Substantia nigra (tissue), 51 donors: ENCODE measurements at places on chromosomes 3 and 15.

- DNase-seq: no peak
Measured at GRCh38 chr3:96677156-96677555, 137.2 kb upstream of the EPHA6 start.

DNA sequence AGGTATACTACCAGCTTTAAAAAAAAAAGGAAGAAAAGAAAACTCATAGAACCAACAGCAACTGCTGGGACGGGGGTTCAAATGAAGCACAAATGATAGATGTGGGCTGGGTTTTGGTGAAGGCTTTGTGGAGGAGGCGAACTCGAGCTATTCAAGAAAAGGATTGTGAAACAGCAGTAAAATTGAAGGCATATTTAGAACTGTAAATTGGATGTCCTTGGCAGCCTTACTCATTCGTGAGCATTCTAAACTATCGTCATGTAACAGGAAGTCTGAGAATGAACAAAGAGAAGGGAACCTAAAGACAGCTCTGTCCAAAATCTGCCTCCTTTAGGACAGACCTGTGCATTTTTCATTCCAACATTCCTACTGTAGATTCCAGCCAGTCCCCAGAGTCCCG lies 97.8 kb downstream of the LARS2 start:
- DNase-seq: no peak

DNA sequence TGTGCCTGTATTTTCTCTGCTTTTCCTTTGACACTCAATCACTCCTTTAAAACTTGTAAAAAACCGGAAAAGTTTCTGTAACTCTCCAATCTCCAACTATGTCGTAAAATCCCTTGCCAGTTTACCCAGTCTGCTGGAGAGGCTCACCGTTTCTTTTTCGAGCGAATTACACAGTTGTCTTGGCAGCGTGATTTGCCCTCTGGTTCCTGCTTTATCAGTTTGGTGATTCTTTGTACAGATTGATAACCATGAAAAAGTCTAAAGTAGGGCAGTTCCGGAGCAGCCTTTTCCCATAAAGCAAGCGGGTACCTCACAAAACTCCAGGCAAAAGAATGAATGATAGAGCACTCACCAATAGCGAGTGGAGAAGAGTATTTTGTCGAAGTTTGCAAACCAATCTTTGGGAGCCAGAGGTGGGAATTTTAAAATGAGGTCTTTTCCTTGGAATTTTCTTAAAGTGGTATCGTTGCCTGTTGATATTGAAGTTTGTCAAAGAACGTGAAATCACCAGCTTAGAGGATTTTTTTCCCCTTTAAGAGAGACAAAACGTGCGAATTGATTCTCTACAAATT lies at the start of gene TTC23:
Gene TTC23 (minus strand): TSS at position 312 of the 572 bp plus-strand sequence. CDS start 20,869 bp downstream, outside the sequence.
- DNase-seq: no peak

GRCh38 chr15:31609258-31609681 lies 282.6 kb downstream of the KLF13 start:
- DNase-seq: no peak

GRCh38 chr3:9553021-9553947 lies at the start of gene LHFPL4:
Gene LHFPL4 (minus strand): TSS chr3:9553822. CDS start chr3:9552679, 1,143 bp downstream.
- DNase-seq: no peak

DNA sequence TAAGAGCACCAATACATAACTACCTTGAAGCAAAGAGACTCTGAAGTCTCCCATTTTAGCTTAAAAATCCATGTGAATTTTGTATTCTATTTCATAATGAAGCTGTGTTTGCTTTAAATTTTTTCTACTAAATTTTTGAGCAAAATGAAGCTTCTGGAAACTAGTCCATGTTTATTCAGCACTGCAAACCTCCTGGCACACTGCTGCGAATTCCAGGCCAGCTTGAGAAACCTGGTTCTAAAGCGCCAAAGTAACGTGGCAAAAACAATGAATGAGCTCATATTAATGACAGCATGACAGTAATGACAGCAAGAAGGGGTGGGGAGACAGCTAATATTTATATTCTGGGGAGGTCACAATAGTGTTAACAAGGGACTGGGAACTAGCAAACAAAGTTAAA lies 25.7 kb downstream of the CEP152 start:
- DNase-seq: no peak

GRCh38 chr15:29731865-29732264 lies 90.4 kb downstream of the TJP1 start:
- no peak for DNase-seq

- DNase-seq: no peak
Measured at GRCh38 chr3:178036451-178037144, 499.6 kb upstream of the KCNMB2 start.

DNA sequence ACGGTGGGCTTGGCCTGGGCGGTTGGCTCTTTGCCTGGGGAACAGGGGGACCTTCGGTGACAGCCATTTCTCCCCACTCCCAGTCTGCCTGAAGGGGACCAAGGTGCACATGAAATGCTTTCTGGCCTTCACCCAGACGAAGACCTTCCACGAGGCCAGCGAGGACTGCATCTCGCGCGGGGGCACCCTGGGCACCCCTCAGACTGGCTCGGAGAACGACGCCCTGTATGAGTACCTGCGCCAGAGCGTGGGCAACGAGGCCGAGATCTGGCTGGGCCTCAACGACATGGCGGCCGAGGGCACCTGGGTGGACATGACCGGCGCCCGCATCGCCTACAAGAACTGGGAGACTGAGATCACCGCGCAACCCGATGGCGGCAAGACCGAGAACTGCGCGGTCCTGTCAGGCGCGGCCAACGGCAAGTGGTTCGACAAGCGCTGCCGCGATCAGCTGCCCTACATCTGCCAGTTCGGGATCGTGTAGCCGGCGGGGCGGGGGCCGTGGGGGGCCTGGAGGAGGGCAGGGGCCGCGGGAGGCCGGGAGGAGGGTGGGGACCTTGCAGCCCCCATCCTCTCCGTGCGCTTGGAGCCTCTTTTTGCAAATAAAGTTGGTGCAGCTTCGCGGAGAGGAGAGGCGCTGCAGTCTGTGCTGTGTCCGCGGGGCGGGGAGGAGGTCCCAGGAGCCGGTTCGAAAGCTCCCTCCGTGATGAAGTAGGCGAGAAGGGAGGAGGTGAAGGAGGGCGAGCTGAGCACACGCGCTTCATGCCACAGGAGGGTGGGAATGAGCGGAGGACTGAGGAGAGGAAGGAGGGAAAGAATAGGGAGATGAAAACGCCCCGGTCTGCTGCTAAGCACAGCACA lies 9.6 kb downstream of the CLEC3B start:
- DNase-seq: no peak

GRCh38 chr3:10882851-10883250 lies 66.8 kb downstream of the SLC6A11 start:
- no peak for DNase-seq

DNA sequence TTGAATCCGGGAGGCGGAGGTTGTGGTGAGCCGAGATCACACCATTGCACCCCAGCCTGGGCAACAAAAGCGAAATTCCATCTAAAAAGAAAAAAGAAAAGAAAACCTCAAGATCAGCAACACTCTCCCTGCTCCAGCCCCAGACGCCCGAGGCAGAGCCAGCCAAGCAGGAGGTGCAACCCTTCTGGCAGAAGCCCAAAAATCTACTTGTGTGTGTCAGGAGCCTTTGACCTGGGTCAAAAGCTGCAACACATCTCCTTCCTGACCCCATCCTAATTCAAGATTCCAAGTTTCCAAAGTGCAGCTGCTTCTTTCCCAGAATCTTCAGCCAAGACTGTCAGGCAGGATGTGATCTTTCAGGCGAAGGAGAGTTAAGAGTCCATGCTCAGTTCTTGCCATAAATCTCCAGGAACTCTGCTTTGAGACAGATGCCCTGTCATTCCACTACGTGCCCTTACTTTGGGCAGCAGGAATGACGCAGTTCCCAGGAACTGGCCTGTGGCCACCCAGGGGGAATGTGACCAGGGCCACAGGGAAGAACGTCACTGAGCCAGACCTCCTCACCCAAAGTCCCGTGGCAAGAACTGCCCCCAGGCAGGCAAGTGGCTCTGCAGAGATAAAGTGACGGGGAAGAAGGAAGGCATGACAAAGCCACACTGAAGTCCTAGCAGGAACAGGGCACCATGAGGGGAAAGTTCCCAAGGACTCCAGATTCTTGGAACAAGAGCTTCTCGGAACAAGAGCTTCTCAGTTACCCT lies 39.4 kb downstream of the SH3BP5 start:
- no peak for DNase-seq

DNA sequence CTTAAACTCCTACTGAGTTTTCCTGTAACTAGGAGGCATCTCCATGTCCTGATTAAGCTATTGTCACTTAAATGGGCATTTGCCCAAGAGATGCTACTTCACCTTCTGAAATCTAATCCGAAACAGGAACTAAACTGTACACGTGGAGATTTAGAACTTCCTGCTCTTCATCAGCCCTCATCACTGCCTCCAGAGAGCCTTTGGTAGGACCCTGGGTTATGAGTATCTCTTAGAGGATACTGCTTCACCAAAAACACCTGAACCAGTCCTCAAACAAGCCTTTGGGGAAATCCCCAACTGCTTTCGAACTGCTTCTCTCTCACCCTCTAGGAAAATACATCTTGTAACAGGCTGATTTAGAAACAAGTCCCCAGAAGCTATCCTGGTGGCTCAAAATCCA lies 320.3 kb downstream of the GAP43 start:
- DNase-seq: no peak

DNA sequence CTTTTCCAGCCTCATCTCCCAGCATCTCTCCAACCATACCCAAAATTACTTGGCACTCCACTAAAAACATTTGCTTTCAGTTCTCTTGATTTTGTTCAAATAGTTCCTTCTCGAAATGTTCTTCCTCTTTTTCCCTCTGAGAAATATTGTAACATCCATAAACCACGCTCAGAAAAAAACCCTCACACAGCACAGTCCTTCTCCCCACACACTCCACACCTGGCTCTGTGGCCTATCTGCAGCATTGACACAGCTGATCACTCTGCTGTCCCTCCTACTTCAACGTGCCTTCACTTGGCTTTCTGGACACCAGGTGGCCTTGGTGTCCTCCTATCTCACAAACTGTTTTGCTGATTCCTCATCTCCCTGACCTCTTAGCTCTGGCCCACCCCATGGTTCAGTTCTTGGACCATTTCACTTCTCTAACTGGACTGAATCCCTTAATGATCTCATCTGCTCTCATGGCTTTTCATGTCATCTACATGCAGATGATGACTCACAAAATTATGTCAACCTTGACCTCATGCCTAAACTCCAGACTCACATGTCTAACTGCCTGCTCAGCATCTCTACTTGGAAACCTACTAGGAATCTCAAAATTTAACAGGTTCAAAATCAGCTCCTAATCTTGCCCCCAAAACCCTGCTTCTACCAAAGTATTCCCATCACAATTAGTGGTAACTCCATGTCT lies 93.3 kb downstream of the TRIM42 start:
- no peak for DNase-seq

DNA sequence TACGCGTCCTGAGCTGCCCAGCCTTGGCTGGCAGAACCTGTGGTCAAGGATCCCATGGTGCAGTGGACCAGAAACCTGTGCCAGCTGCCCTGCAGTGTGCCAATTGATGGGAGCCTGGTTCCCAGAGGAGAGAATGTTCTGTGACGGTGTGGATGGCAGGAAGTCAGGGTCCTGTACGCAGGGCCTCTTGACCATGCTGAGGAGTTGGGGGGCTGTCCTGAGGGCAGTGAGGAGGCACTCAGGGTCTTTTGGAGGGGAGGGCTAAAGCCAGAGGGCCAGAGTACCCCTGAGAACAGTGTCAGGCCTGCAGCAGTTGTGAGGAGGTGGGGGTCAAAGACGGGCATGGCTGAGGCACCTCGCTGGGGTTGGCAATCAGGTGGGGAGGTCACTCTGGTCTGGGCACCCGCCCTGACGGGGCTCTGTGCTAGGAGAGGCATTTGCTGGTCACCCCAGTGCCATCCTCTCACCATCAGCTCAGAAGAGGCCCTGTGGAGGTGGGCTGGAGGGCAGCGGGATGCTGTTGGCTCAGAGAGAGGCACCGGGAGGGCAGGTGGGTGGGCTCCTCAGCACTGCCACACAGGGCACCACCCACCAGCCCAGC lies 61.0 kb downstream of the SCN5A start:
- DNase-seq: no peak

DNA sequence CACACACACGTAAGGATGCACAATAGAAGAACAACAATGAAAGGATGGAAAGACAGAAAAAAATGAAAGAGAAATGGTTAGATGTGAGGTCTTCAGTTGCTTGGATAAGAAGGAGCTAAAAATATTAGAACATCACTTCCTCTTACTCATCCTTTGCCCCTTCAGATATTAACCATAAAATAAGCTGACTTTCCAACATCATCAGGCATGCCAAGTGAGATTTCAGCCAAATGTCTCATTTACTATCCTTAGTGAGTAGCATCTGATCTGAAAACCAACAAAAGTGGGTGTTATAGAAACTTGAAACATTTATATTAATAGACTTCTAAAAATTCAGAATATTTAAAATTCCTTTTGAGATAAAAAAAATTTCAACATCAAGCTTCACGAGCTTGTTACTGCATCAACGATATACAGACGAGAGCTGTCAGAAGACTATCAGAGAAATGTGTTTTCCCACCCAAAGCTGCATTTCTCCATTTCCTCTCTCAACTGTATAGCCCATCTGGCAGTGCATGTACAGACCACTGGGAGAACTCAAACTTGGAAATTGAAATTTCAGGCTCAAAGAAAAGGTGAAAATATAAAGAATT lies 25.4 kb upstream of the LSAMP start:
- DNase-seq: no peak

- DNase-seq: no peak
Measured at GRCh38 chr3:122067588-122068240, 12.6 kb downstream of the CD86 start.

DNA sequence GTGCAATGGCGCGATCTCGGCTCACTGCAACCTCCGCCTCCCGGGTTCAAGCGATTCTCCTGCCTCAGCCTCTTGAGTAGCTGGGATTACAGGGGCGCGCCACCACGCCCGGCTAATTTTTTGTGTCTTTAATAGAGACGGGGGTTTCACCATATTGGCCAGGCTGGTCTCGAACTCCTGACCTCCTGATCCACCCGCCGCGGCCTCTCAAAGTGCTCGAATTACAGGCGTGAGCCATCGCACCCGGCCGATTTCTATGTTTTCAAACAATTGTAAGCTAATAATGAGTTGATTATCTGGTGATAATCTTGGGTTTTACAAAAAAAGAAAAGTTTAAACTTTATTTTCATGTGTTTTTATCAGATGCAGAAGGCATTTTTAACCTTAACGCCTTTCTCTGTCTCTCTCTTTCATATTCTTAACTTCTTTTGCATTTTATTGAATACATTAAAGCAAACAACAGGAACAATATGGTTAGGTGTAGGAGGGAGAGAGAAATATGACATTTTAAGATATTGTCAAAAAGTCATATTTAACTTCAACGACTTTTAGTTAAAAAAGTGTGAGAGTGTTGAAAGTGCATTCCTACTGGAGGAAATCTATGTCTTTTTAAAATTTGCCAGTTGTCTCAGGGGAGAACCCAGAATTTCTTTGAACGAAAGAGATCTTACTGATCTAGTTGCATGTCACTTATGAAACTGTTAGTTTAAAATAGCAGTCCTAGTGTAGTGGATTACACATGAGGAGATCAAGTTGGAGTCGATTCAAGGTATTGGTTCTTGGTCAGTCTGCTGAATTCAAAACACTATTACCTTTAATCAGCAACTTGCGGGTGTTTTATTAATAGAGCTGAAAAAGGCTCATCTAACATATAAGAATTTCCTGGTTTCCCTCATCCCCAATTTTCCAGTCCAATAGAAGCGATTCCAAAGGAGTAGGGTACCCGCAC lies 3.4 kb upstream of the MEIS2 start:
- no peak for DNase-seq

GRCh38 chr3:124784686-124785382 lies 54.6 kb downstream of the UMPS start:
- no peak for DNase-seq
